ENCODE measurements at places on chromosomes 3 and 15. TPM values are rescaled to one million over a fixed set of nuclear protein-coding genes. Genes with fewer than 3 reads are reported as not detected.

GRCh38 chr3:129211772-129212171, 28.1 kb upstream of the CNBP start:
- no peak for DNase-seq

GRCh38 chr3:101791778-101792177, 12.8 kb downstream of the NXPE3 start:
- no peak for DNase-seq

Gene TMEM207
- polyA plus RNA-seq: not detected

DNA sequence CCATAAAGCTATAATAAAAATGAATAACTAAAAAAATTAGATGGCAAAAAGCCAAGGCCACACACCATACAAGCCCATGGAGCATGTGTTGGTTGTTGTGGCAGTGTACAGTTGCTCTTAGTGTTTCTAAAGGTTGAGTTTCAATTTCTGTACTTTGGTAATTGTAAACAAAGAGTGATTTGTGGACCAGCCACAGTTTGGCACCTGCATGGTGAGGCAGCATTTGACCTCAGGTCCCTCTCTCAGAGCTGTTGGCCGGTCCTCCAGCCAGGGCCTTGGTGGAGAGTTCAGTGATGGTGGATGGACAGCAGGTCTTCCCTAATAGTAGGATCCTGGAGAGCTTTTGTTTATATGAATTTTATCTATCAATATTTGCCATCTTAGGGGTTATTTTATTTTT, 5.6 kb downstream of the ACAD9 start:
- no peak for DNase-seq

GRCh38 chr3:149977386-149977785, 6.7 kb upstream of the PFN2 start:
- DNase-seq: no peak

GRCh38 chr3:11629716-11630115, 14.0 kb downstream of the VGLL4 start:
- no peak for DNase-seq

DNA sequence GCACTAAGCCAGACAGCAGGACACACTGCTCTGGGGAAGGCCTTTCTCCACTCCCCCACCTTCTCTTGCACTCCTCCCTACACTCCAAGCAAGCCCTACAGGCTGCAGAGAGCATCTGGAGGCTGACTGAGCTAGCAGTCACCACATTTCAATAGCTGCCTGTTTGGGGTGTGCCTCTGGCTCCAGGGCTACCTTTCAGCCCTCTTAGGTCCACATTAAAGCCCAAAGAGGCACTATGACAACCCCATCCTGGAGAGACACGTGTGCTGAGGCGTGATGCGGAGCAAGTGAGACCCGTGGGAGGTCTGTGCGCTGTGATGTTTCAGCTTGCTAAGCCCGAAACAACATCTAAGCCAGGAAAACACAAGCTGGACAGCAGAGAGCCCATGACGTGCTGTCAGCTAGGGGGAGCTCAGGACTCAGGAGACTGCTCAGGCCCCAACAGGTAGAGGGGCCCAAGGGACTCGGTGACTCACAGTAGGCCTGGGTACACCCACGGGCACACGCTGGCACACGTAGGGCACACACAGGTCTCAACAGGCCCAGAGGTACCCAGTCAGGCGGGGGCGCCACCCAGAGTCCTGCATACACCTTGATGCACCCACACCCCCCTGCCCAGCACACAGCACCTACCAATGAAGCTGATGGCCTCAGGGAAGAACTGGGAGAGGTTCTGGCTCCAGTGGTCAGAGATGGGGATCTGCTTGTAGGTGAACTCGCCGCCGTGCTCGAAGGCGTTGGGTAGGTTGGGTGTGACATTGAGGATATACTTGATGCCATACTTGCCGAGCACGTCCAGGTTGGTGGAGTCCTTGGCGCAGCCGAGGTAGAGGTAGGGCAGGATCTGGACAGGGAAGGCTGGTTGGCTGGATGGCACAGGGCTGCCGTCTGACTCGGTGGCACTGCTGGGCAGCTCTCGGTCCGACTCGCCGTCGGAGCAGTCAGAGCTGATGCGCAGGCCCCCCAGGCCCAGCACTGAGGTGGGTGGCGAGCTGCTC, 2.8 kb downstream of the DUSP7 start:
- DNase-seq: no peak

All from hindlimb muscle (tissue), 1 donor.